Activated T-cell treated with anti-CD3 and anti-CD28 coated beads, Interleukin-2, amount 50 U/mL, for 1 hour (primary cell): ENCODE measurements at places on chromosomes 4 and X.

- no peak for DNase-seq
Observed at GRCh38 chrX:124619710-124620109, 273.3 kb downstream of the SH2D1A start.

- DNase-seq, result no peak
Observed at GRCh38 chr4:165874072-165874790, 1.2 kb downstream of the TLL1 start.

DNA sequence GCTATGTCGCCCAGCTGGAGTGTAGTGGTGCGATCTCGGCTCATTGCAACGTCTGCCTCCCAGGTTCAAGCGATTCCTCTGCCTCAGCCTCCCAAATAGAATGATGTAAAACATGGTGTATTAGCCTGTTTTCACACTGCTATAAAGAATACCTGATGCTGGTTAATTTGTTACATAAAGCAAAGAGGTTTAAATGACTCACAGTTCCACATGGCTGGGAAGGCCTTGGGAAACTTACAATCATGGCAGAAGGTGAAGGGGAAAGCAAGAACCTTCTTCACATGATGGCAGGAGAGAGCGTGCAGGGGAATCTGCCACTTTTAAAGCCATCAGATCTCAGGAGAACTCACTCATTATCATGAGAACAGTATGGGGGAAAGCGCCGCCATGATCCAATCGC is 1191.8 kb downstream of the ARAP2 start:
- no peak for DNase-seq

DNA sequence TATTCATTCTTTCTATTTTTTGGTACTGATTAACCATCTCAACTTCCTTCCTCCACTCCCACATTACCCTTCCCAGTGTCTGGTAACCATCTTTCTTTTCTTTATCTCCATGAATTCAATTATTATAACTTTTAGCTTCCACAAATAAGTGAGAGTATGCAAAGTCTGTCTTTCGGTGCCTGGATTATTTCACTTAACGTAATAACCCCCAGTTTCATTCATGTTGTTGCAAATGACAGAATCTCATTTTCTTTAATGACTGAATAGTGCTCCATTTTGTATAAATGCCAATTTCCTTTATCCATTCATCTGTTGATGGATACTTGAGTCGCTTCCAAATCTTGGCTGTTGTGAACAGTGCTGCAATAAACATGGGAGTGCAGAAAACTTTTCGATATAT is 940.4 kb downstream of the GLUD2 start:
- DNase-seq, result no peak

DNA sequence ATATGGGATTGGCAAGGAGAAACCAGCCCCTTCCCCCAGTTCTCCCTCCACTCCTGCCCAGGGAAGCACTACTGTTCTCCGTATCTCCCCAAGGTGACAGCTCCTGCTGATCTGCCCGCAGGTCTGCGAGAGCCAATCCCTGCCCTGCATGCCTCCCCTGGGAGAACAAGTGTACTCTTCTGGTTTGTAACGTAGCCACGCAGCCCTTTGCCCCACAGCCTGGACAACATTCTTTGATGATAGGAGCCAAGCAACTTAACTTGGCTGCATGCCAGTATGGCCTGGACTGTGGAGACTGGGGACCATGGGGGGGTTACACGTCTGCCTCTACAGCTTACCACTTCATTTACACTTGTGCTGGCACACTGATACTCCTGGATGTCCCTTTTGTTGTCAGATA is 2.0 kb downstream of the STBD1 start:
- no peak for DNase-seq

GRCh38 chr4:127214931-127215330 is 417.8 kb upstream of the INTU start:
- no peak for DNase-seq

DNA sequence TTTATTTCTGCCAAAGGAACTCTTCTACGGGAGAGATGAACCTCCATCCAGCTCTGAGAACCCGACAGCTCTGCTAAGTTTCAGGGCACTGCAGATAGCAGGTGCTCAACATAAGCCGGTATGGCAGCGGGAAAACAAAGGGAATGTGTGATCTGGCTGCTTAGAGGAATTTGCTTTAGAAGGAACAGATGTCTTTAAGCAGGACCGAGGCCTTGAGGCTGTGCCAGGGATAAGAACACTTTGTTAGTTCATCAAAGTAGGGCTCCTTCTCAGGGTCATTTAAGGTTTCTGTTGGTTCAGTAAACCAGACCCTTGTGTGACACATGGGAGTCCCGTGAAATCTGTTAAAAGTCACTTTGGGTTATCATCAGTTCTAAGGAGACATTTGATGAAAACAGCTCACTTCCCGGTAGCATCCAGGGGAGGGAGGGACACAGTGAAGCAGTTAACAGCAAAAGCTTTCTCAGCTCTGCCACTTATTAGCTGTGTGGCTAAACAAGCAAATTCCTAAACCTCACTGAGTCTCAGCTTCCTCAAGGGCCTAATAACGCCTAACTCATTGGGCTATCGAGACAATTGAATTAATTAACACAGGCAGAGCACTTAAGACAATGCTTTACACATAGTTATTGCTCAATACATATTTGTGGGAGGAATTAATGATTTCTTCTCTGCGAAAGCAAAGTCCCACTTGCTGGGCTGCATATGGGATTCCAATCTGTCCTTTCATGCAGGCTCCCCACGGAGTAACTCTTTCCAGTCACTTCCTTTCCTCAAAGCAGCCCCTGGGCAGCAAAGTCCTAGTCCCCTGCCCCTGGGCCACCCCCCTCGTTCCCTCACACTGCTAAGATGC is 2.9 kb upstream of the FTSJ1 start:
- DNase-seq, result no peak

GRCh38 chrX:100973411-100973810 is 3.9 kb downstream of the ARL13A start:
- no peak for DNase-seq

DNA sequence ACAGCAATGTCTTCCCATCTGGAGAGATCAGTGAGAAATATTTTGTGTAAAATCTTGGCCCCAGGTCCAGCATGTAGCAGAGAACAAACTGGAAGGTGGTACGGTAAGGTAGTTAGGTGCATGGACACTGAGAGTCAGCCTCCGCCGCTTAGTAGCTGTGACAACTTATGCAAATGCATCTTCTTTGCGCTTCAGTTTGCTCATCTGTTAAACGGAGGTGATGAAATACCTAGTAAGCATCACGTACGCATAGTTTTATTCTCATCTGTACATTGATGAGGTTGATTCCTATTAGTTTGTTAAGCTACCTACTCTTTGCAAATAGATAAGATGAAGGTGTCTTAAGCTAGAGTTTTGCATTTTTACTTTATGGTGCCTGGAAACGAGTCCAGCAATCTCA is 80.0 kb upstream of the MSX1 start:
- no peak for DNase-seq

- DNase-seq, result no peak
Observed at GRCh38 chr4:7073526-7074390, 5.9 kb upstream of the GRPEL1 start.

- no peak for DNase-seq
Observed at GRCh38 chrX:7218321-7219152, 70.6 kb upstream of the PUDP start.

DNA sequence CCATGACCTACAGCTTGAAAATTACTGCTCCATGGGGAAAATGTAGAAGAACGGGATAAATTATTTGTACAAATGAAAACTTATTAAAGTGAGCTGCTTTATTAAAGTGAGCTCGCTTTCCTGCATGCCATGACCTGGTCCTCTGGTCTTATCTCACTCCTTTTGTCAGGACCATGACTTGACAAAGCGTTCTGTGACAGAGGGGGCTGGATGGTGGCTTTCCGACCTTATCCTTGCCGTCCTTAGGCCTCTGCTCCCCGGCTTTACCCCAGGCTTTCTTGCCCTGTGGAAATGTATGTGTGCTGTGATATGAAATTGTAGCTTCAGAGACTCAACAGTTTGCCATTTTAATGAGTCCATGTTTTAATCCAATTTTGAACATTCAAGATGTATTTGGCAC is 44.0 kb upstream of the FBXW7 start:
- DNase-seq, result no peak
